ENCODE measurements at places on chromosomes 13 and 19.
A peak's percentile ranks its signal among the peaks of the same experiment; 100 is the strongest.

DNA sequence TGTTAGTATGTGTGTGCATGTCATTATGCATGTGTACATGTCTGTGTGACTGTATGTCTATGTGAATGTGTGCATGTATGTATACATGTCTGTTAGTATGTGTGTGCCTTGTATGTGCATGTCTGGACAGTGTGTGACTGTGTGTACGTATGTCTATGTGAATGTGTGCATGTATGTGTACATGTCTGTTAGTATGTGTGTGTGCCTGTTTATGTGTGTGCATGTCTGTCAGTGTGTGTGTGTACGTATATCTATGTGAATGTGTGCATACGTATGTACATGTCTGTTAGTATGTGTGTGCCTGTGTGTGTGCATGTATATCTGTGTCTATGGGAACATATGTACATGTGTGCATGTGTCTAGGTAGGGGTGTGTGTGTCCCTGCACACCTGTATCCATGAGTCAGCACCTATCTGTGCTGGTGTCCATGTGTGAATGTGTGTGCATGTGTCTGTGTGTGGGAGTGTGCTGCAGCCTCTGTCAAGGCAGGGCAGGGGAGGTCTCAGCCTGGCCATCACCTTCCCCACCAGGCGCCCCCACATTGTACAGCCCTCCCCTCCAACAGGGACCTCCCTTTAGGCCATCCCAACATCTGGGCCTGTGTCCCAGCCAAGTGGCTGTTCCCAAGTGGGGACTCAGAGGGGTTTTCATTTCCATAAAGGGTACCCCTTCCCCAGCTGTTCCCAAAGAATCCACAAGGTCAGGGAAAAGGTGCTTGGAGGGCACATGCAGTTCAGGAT lies 4.4 kb downstream of the GAS6 start:
- no peak for DNase-seq

DNA sequence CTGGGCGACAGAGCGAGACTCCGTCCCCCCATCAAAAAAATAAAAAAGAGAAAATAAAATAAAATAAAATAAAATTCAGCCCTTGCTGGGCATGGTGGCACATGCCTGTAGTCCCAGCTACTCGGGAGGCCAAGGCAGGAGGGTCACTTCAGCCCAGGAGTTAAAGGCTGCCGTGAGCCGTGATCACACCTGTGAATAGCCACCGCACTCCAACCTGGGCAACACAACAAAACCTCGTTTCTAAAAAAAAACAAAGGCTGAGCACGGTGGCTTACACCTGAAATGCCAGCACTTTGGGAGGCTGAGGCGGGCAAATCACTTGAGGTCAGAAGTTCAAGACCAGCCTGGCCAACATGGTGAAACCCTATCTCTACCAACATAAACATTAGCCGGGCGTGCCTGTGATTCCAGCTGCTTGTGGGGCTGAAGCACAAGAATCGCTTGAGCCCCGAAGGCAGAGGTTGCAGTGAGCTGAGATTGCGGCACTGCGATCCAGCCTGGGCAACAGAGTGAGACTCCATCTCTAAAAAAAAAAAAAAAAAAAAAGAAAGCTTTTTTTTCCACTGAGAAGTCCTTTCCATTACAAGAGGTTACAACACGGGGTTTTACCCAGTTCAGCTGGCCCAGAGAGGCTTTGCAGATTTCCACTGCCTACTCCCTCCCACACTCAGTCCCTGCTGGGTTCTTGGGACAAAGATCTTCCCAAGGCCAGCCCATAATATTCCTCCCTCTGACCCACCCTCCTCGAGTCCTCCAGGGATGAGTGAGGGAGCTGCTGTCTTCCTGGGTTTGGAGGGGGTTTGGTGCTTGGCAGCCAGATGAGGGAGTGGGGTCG lies 6.4 kb downstream of the ANGPTL4 start:
- no peak for DNase-seq

- no peak for DNase-seq
Measured at GRCh38 chr19:29872224-29872731, 60.5 kb downstream of the CCNE1 start.

GRCh38 chr13:107843281-107843680 lies 372.1 kb downstream of the LIG4 start:
- no peak for DNase-seq

DNA sequence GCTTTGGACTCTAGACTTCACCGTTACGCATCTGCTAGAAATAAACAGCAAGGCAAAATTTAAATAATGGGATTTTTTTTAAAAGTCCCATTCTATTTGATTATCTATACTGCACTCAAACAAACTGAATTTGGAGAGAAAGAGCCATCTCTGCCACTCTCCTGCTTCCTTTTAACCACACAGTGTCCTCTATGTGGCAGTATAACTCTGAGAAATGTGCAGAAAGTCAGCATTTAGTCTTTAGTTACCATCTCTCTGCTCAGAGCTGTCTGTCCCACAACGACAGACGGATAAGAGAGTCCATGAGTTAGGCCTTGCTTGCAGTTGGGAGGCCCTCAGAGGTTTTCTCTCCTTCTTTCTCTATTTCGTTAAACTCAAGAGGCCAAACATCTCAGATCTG lies 21.2 kb downstream of the CCNA1 start:
- no peak for DNase-seq

GRCh38 chr19:17248011-17248776 lies 2.5 kb upstream of the NR2F6 start:
- DNase-seq = peak; percentile 75

GRCh38 chr19:41886761-41887710 lies 4.1 kb downstream of the ARHGEF1 start:
- no peak for DNase-seq

GRCh38 chr13:77991003-77991402 lies 72.4 kb upstream of the EDNRB start:
- no peak for DNase-seq

DNA sequence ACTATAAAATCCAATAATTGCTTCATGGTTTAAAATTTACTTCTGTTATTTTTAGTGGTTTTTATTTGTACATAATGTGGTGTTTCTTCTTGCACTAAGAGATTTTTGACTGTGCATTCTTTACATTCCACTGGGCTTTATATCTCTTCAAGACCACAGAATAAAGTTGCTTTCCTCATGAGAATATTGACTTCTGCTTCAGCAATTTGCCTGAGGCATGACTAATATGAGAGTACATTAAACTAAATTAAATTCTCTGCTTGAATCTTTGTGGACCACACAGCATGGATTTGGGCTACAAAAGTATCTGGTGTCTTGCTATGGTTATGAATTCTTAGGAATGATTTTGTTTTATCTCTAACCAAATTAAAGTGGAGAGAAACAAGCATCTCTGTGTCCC lies 1463.4 kb upstream of the PCDH20 start:
- no peak for DNase-seq

GRCh38 chr13:110319774-110320509 lies 12.9 kb downstream of the COL4A2 start:
- DNase-seq = no peak

DNA sequence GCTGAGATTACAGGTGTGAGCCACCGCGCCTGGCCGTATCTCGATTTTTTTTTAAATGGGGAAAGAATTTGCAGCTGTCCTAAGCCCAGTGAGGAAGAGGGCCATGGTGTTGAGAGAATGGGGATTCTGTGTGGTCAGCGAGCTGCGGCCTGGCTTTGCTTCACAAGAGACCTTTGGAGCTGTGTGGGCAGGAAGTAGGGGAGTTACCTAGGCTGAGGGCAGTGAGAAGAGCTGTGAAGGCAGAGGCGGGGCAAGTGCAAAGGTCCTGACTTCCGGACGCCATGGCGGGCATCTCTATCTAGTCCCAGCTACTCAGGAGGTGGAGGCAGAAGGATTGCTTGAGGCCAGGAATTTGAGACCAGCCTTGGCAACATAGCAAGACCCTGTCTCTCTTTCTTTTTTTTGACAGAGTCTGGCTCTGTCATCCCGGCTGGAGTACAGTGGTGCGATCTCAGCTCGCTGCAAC lies 4.9 kb downstream of the AP2A1 start:
- no peak for DNase-seq

DNA sequence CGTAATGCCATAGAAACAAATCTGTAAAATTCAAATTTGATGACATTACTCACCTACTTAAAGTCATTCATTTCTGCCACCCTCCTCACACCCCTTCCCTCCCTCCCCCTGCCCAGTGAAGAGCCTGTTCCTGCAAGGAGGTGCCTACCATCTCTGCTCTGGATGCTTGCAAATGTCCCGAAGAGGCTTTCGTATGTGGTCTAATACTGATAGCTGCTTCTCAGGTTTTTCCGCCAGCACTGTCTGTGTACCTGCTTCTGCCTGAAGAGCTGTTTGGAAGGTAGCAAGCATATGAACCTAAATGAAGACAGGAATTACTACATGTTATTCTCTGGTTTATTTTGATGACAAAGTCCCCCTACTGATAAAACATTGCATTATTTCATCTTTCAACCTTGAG lies 57.1 kb downstream of the GPALPP1 start:
- no peak for DNase-seq

DNA sequence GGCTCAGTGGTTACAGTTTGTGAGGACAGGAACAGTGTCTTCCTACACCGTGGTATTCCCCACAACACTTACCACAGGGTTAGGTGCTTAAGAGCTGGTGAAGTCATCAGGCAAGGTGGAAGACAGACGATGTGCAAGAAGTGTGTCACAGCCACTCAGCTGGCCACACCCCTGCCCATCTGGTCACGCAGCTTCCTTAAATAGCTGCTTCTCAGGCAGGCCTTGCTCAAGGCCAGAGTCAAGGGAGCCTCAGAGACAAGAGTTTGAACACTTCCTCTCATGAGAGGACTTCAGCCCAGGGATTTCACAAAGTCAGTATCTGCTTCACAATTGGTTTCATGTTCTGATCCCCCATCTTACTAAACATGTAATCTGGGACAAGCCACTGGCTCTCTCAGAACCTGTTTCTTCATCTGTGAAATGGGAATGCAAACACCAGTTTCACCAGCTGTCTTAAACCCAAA lies 80.3 kb upstream of the FRY start:
- peak; percentile 57 for DNase-seq

GRCh38 chr13:98285852-98286594 lies 109.0 kb upstream of the RNF113B start:
- DNase-seq = no peak

- no peak for DNase-seq
Measured at GRCh38 chr19:50478901-50479715, 2.5 kb upstream of the GARIN5A start.

DNA sequence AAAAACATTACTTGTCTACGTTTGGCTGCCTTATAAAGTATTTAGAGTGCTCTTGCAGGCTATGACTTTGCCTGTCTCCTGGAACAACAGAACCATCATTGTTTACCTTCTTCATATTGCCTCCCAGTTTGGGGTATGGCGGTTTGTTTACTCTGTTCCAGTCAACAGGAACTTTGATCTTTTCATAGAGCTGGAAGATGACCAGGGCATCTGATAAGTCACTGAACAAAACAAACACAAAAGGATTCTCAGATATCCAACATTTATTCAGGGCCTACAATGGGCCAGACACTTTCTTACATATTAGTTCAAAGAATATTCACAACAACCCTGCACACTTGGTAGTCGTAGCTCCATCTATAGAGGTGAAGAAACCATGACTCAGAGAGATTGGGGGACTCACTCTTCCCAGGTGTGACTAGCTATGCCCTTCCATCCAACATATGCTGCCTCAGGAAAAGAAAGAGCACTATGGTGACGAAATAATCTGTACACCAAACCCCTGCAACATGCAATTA lies 38.4 kb upstream of the CPB2 start:
- no peak for DNase-seq

DNA sequence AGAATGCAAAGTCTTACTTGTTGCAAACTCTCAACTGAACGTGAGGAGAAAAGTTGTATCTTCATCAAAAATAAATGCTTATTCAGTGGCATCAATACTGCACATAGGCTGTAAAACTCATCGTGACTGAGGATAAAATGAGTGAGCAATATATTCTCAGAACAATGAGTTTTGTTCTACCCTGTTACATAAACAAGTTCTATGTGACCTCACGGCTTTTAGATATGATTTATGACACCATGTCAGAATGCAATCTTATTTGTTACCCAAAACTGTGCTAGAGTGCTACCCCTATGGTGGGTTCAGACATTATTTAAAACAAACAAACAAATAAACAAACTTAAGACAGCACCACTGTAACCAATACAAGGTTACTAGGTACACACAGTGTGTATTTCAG lies 55.4 kb downstream of the FOXO1 start:
- DNase-seq = no peak

DNA sequence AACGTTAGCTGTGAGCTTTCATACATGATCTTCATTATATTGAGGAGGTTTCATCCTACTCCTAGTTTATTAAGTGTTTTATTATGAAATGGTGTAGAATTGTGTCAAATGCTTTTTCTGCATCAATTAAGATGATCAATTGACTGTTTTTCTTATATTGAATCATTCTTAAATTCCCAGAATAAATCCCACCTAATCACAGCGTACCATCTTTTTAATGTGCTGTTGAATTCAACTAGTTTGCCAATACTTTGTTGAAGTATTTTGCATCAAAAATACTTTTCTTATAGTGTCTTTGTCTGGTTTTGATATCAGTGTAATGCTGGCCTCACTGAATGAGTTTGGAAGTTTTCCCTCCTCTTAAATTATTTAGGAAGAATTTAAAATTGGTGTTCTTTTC lies 138.6 kb upstream of the SGCG start:
- no peak for DNase-seq

DNA sequence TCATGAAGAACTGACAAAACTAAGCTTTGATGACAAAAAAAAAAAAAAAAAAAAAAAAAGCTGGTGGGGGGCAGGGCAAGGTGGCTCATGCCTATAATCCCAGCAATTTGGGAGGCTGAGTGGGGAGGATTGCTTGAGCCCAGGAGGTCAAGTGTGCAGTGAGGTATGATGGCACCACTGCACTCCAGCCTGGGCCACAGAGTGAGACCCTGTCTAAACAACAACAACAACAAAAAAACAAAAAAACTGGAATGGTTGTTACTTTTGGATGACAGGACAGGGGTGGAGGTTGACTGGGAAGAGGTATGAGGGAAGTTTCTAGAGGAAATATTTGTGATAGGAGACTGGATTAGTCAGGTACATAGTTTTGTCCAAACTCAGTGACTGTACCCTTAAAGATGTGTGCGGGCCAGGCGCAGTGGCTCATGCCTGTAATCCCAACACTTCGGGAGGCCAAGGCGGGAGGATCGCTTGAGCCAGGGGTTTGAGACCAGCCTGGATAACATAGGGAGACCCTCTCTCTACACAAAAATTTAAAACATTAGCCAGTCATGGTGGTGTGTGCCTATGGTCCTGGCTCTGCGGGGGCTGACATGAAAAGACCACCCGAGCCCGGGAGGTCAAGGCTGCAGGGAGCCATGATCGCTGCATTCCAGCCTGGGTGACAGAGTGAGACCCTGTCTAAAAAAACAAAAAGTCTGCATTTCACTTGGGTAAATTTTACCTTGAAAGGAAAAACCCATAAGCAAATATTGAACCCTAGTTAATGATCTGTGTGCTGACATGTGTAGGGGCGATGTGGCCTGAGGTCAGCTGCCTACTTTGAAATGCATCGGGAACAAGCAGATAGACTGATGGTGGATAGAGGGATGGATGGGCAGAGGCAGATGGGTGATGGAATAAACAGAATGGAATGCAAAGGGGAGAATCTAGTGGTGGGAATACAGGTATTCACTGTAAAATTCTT lies 37.0 kb downstream of the CERS4 start:
- no peak for DNase-seq

GRCh38 chr19:7007859-7008258 lies 13.4 kb downstream of the MBD3L2B start:
- no peak for DNase-seq
